NCI-H1930 (cell line): ENCODE measurements at places on chromosomes 5 and 9.

- DNase-seq = no peak
These were observed 31.7 kb downstream of the DOCK2 start for GRCh38 chr5:169668732-169669131.

DNA sequence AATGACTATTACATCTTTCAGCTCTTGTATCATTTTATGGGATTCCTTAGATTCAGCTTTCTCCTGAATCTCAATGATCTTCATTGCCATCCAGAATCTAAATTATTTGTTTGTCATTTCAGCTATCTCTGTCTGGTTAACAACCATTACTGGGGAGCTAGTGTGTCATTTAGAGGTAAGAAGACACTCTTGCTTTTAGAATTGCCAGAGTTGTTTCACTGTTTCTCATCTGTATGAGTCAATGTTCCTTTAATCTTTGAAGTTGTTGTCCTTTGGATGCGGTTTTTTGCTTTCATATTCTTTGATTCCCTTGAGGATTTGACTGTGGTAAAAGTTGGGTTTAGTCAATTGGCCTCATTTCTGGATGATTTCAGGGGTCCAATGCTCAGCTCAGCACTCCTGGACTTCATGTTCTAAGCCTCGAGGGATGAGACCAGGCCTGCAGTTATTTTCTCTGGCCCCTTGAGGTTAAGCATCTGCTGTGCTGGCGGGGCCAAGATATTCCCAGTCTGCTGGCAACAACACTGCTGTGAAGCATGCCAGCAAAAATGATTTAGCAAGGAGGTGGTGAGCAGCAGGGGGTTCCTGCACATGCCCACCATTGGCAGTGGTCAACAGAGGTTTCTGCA, 102.4 kb upstream of the PCSK5 start:
- no peak for DNase-seq

DNA sequence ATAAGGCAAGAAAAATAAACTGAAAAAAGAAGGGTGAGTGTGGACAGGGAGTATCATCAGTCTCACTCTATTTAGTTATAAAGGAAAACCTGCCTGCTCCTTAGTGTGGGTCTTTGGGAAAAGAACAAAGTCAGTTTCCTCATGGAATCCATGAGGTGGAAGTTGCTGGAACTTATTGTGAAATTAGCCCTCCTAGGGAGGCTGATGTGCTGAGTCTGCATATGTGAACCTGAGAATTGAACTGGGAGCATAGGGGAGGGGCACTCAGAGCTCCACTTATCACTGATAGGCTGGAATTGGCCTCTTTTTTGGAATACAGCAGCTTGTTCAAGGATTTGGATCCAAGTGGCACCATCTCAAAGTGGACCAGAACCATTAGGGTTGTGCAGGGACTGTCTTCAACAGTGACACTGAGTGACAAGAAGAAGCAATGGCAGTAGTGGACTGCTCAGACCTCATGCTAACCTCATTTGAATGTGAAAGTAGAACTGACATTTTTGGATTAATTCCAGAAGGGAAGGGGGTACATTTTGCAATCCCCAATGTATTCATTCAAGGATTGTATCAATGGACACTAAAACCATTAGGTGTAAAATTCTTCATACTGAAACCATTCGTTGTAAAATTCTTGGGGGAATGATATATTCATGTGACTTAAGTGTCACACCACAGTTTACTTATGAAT, 103.6 kb upstream of the KLF9 start:
- no peak for DNase-seq

GRCh38 chr9:125325826-125326225, 64.2 kb downstream of the GAPVD1 start:
- no peak for DNase-seq

- DNase-seq = no peak
These were observed 268.2 kb upstream of the RFX3 start for GRCh38 chr9:3793971-3794383.

DNA sequence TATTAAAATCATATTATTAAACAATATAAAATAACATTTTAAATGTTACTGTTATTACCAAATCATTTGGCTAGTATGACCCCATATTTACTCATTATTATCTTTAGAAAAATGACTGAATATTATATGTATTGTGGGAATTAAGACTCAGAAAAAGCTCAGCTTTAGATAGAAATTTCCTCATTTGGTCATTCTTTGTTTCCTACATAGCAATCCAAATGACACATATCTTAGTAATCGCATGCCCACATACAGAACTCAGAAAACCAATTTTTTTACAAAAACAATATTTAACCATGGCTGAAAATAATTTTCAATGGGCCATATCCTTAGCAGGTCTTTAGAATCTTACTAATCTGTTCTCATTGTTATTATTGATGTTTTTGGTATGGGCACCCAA, 53.8 kb upstream of the TSLP start:
- no peak for DNase-seq

DNA sequence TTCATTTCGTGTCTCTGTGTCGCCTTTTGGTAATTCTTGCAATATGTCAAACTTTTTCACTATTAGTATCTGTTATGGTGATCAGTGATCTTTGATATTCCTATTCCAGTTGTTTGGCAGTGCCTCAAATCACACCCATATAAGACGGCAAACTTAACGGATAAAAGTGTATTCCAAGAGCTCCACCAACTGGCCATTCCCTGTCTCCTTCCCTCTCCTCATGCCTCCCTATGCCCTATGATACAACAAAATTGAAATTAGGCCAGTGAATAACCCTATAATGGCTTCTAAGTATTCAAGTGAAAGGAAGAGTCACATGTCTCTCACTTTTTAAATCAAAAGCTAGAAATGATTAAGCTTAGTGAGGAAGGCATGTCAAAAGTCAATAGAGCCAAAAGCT, 74.8 kb downstream of the CDK5RAP2 start:
- no peak for DNase-seq

- DNase-seq = no peak
These were observed 18.3 kb downstream of the RANBP17 start for GRCh38 chr5:170880084-170880483.

DNA sequence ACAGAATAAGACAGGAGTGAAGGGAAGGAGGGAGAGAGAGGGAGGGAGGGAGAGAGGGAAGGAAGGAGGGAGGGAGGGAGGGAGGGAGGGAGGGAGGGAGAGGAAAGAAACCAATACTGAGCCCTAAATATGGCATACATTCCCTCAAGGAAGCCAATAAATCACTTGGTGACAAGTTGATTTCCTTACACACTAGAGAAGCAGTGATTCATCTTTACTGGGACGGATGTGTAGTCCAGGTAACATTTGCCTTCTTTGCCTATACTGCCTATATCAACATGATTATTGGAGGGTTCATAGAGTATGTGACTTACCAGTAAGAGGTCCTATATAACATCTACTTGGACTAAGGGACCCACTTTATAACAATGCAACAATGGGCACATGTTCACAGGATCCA, 83.2 kb downstream of the TRIM36 start:
- DNase-seq = no peak

GRCh38 chr9:2236850-2237249, 221.7 kb downstream of the SMARCA2 start:
- no peak for DNase-seq

GRCh38 chr9:4497395-4497794, 7.1 kb downstream of the SLC1A1 start:
- DNase-seq = no peak

- DNase-seq = no peak
These were observed 96.3 kb downstream of the ERCC6L2 start for GRCh38 chr9:95971815-95972214.

DNA sequence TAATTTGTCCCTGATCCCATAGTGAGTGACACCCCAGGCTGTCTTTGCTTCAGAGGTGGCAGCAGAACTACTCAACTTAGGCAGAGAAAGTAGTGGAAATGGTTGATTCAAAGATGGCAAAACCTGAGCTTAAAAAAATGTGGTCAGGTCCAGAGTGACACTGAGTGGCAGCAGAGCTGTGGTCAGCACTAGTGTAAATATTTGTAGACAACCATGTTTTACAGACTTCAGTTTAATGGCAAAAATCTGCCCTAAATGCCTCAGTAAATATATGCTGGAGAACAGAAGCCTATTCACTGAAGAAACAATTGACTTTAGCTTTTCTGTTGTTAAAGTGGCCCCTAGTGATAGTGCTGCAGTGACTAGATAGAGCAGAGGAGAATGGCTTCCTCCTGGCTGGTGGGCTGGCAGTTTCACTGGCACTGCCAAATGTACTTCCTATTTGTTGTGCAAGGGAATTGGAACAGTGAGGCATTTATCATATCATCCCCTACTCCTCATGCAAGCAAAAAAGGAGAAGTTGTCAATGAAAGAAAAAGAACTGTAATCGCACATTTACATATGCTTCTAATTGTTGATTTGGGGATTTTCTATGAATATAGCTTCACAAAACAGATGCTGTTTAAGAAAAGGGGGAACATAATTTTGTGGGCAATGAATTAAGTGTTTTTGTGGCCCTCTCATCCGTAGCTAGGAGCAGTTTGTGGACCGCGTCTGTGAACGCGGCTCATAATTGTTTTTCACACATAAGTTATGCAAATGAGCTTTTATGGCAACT, 12.0 kb downstream of the PBX3 start:
- no peak for DNase-seq

GRCh38 chr5:177303925-177304391, 359 bp downstream of the PRELID1 start:
- no peak for DNase-seq

GRCh38 chr5:120382833-120383232, 81.3 kb upstream of the PRR16 start:
- no peak for DNase-seq

GRCh38 chr5:6399980-6400910, 21.9 kb upstream of the MED10 start:
- no peak for DNase-seq

GRCh38 chr5:24750355-24750754, 105.6 kb upstream of the CDH10 start:
- no peak for DNase-seq

DNA sequence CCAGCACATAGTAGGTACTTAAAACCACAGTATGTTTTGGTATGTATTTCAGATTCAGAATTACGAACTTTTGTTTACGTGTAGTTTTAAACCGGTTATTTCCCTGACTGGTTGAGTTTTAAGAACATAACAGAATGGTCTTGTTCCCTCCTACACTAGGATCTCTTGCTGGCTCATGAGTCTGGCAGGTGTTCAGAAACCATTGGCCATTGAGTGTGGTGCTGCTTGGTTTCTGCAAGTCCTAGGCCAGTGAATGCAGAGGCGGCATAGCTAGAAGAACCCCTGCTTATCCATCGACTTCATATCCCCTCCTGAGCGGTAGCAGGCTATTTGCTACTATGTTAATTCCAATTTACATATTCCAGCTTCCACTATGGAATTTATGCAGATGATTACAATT, 65.6 kb downstream of the GPR21 start:
- DNase-seq = no peak

DNA sequence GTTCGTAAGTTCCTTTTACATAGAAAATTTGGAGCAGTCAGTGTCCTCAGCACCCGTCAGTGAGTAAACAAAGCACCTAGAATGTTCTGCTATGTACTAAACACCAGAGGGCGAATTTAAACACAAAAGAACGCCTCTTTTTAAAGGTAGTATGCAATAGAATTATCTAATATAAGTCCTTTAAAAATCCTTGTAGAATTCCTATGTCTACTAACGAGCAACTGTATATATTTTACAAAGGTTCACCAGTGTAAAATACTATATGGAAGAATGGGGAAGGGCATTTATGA, 499 bp upstream of the TMEM232 start:
- no peak for DNase-seq

GRCh38 chr5:179256328-179257175, 88.7 kb downstream of the ADAMTS2 start:
- DNase-seq = no peak

GRCh38 chr5:65961633-65962032, 35.3 kb downstream of the ERBIN start:
- no peak for DNase-seq

GRCh38 chr5:80067016-80067415, 31.9 kb downstream of the THBS4 start:
- no peak for DNase-seq

DNA sequence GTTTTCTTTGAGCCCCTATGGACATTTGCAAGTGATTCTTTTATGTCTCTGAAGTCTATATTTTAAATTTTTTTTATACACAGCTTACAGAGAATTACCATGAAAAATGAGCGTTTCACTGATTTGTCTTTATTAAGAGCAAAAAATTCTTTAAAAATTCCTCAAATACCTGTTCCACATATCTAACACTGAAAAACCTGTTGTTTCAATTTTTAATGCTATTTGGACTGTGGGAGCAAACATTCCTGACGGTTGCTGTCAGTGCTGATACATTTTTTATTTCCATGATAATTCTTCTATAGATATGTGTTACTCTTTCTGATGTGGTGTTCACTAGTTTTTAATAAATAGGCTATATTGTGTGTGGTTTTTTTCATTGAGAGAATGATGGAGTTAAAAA, 199.8 kb downstream of the GDNF start:
- DNase-seq = no peak

DNA sequence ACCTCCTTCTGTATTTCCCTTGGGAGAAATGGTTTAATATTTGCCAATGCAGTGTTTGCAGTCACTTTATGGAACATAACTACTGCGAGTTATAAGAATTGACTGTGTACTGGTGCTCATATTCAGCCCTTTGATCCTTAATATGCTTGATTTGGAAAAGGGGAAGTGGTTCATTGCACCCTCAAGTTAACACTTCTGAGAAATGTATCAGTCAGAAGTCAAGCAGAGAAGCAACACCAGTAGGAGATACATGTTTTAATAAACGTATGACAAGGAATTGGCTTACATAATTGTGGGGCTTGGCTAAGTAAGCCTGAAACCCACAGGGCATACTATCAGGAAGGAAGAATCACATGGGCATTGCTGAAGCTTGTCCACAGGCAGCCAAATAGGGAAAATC, 131.0 kb upstream of the SPRY4 start:
- no peak for DNase-seq
